ENCODE measurements at places on chromosomes 16 and 17. TPM values are rescaled to one million over a fixed set of nuclear protein-coding genes. Genes with fewer than 3 reads are reported as not detected.
A peak's percentile ranks its signal among the peaks of the same experiment; 100 is the strongest.

GRCh38 chr16:48790151-48790550 lies 180.2 kb upstream of the N4BP1 start:
- DNase-seq = no peak
- no peak overlapping the region for H3K4me3 ChIP-seq
- no peak overlapping the region for H3K27ac ChIP-seq
- no peaks in the 10 kb centered on the region for H3K4me1 ChIP-seq
- no peaks in the 10 kb centered on the region for H3K27me3 ChIP-seq

GRCh38 chr17:45430006-45430737 lies 2.5 kb downstream of the ARHGAP27 start:
- no peak for DNase-seq
- H3K27ac ChIP-seq = peak overlapping the region; percentile 44
- H3K4me3 ChIP-seq = peak overlapping the region; percentile 71
- peaks cover 62% of the 10 kb centered on the region for H3K4me1 ChIP-seq
- H3K27me3 ChIP-seq = no peaks in the 10 kb centered on the region
- no peaks in the 10 kb centered on the region for H3K36me3 ChIP-seq

DNA sequence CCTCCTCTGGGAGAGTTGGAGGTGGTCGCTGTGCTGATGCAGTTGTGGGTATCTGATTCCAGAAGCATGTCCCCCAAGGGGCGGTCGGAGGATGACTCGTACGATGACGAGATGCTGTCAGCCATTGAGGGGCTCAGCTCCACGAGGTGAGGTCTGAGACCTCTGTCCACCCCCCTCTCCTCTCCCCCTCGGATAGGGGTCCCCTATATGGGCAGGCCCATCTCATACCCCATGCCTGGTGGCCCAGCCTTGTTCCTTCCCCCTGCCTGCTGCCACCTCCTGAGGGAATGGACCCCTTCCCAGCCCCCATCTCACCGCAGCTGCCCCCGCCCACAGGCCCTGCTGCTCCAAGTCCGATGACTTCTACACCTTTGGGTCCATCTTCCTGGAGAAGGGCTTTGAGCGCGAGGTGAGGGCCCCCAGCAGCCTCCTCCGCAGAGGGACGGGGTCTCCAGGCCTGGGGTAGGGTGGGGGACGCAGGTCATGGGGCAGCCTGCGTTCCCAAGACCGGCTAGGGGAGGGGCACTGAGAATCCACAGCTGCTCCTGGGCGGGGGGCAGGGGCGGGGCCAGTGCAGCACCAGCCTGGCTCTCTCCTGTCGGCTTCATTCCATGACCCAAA lies 39.2 kb downstream of the ADCY7 start:
- H3K36me3 ChIP-seq = no peaks in the 10 kb centered on the region
- no peak overlapping the region for H3K4me3 ChIP-seq
- no peaks in the 10 kb centered on the region for H3K27me3 ChIP-seq
- H3K27ac ChIP-seq = no peak overlapping the region

DBNDD1 gene
- 0.43 TPM for total RNA-seq

BAHCC1 gene
- total RNA-seq = not detected

- H3K4me1 ChIP-seq = peaks cover 19% of the 10 kb centered on the region
- DNase-seq = no peak
- no peaks in the 10 kb centered on the region for H3K27me3 ChIP-seq
- no peaks in the 10 kb centered on the region for H3K36me3 ChIP-seq
Measured at GRCh38 chr17:82230609-82231311, 1.9 kb downstream of the SLC16A3 start.
